ENCODE measurements at places on chromosomes 2 and 18. TPM values are rescaled to one million over a fixed set of nuclear protein-coding genes. Genes with fewer than 3 reads are reported as not detected.

GRCh38 chr2:99187011-99187410 lies 6.0 kb downstream of the MRPL30 start:
- DNase-seq: no peak

DNA sequence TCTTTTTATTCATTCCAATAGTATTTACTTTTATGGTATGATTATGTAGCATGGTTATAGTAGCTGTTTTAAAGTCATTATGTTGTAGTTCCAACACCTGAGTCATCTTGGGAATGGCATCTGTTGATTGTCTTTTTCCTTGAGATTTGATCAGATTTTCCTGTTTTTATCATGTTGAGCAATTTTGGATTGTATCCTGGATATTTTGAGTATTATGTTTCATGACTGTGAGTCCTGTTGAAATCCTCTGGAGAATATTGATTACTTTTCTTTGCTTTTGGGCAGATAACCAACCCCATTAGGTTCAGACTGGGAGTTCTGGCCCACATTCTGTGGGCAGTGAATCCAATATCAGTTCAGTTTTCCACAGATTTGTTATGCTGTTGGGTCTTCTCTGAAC lies 163.2 kb upstream of the SPRED2 start:
- DNase-seq: no peak

DNA sequence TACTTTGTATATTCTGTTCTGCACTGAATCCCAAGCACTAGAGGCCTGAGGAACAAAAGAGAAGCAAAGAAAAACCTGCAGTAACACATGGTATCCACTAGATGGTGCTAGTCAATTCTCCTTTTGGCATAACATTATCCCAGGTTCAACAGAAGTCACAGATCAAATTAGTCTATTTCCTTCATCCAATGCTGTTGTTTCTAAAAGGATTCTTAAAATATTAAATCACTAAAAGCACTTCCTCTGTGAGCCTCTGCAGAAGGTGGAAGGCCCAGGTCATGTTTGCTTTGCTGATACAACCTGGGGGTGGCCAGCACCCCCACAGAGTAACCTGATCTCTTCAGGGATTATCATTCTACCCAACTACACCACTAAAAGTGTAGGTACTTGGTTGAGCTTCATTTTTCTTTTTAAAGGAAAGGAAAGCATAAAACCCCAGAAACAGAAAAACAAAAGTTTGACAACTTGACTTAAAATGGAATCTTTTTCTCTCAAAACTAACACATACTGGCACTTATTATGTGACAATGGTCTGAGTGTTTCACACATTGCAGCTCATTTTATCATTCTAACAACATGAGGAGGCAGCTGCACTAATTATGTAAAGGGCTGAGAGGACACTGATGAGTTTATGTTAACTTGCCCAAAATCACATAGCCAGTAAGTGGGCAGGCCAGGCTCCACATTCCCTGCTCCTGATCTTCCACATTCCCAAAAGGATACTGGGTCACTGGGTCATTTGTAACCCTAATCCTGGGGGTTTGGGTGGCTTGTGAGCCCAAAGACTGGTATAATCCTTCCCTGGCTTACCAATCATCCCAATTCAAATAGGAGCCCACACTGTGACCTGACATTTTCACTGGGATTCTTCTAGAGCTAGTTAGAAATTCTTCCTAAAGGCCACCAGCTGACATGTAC lies 66.8 kb upstream of the DNER start:
- no peak for DNase-seq

Gene SCG2
- total RNA-seq: 69.2 TPM

All from dorsolateral prefrontal cortex (tissue), 122 donors.